CD4-positive, alpha-beta T cell treated with Interleukin-4 for 1 hour (primary cell): ENCODE measurements at places on chromosomes 1 and 21.

DNA sequence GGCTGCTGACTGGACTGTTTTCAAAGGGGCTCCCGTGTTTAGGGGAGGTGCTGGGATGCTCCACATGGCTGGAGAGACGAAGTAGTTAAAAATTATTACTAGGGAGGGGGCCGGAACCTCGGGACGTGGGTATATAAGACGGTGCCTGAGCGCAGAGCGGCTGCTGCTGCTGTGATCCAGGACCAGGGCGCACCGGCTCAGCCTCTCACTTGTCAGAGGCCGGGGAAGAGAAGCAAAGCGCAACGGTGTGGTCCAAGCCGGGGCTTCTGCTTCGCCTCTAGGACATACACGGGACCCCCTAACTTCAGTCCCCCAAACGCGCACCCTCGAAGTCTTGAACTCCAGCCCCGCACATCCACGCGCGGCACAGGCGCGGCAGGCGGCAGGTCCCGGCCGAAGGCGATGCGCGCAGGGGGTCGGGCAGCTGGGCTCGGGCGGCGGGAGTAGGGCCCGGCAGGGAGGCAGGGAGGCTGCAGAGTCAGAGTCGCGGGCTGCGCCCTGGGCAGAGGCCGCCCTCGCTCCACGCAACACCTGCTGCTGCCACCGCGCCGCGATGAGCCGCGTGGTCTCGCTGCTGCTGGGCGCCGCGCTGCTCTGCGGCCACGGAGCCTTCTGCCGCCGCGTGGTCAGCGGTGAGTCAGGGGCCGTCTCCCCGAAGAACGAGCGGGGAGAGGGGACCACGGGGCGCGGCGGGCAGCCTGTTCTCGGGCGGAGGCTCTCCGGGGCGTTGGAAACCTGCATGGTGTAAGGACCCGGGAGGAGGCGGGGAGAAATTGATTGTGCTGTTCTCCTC lies at the start of gene CHODL:
Gene CHODL (plus strand): TSS at position 163 of the 793 bp plus-strand sequence. CDS start 391 bp downstream, at position 554.
- no peak for DNase-seq

- no peak for DNase-seq
Measured at GRCh38 chr1:54309631-54310366, 96.4 kb downstream of the SSBP3 start.

GRCh38 chr1:162182090-162182489 lies 112.6 kb downstream of the NOS1AP start:
- DNase-seq, result no peak

DNA sequence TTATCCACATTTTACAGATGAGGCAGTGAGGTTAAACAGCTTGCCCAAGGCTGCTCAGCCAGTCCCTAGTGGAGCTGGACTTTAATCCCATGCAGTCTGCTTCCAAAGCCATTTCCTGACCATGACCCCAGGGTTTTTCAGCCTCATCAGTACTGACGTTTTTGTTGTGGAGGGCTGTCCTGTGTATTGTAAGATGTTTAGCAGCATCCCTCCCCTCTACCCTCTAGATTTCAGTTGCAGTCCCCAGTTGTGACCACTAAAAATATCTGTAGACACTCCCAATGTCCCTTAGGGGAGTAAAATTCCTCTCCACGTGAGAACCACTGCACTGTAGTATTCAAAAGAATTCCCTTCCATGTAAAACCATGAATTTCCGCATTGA lies 30.2 kb upstream of the C1orf105 start:
- DNase-seq, result no peak

- peak; percentile 15 for DNase-seq
Measured at GRCh38 chr1:193104502-193104906, 710 bp downstream of the GLRX2 start.

GRCh38 chr1:2152954-2153353 lies 41.6 kb downstream of the FAAP20 start:
- no peak for DNase-seq

GRCh38 chr1:84430546-84430945 lies 32.3 kb downstream of the DNASE2B start:
- no peak for DNase-seq

DNA sequence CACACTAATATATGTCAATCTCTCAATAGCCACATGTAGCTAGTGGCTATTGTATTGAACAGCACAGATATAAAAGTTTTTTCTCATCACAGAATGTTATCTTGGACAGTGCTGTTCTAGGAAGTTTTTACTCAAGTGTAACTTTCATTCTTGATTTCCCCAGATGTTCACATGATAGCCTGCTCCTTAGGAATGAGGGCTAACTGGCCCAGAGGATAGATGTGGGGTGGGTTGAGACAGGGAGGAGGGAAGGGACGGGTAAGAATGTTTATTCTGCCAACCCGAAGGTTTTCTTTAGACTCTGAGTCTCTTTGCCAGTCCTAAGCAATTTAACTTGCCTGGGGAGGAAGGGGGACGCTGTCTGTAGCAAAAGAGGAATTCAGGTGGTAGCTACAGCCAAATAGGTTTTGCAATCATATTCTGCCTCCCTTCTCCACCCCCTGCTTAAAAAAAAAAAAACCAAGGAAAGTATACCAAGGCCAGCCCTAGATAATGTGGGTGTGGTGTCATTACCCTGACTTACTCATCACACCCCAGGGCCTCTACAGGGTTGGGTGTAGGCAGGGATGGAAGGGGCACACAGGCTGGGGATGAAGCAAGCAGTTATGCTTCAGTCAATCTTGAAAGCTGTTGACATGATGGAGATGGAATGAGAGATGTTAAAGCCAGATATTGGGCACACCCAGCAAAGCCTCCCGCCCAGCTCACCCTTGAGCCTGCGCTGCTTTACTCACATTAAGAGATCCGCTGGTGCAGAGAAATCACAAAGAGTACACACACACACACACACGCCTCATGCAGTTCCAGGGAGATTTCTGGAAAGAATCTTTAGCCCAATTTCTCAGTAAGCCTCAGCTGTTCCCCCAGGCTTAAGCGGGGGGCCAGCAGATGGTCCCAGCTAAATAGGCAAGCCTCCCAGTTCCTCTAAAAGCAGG lies 59.9 kb downstream of the PLXNA2 start:
- no peak for DNase-seq

DNA sequence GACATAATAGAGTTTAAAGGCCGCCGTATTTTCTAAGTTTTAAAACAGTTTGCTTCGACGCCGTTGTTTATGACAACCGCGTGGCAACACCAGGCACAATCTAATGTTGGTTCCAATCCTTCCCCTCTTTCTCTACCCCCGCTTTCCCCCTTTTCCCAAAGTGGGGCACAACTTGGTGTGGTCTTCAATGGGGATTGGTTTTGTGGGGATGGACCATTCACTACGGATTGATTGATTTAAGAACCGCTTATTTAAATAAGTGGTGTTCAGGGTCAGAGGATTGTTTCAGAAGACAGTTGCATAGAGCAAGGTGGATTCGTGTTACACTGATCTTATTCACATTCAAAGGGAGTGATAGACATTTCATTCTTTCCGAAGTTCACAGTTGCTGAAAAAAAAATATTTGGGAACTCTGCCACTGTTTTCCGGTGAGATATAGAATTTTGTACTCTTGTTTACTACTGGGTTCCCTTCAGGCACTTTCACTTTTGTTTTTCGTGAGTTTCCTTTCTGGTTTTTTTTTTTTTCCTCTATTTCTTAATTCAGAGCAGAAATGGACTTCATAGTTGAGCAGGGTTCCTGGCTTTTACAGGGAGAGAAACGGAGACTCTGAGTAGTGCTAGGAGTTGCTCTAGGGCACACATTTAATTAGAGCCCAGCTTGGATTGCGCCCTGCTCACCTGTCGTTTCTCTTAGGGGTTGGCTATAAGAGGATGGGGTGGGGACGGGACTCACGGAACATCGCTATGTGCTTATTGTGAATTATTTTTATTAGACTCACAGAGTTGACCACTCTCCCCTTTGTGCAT lies 79.6 kb upstream of the AK4 start:
- DNase-seq, result peak; percentile 55

- no peak for DNase-seq
Measured at GRCh38 chr1:12230549-12231275, 882 bp downstream of the VPS13D start.

- no peak for DNase-seq
Measured at GRCh38 chr21:38925923-38926322, 120.2 kb downstream of the ETS2 start.

- no peak for DNase-seq
Measured at GRCh38 chr1:6510493-6510892, 19.0 kb upstream of the PLEKHG5 start.

DNA sequence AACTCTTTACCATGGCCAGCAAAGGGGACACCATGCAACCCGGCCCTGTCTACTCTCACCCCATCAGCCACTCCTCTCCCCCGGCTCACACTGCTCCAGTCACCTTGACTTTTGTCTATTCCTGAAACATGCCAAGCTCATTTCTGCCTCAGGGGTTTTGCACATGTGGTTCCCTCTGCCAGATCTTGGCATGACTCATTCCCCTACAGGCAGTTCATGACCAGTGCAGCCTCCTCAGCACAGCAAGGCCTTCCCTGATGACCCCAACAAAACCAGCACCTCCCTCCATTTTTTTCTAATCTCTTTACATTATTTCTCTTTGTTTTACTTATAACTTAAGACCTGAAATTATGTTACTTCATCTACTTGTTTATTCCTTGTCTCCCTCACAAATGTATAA lies 58.6 kb upstream of the GJB5 start:
- DNase-seq, result no peak

GRCh38 chr1:177710696-177711620 lies 258.9 kb downstream of the SEC16B start:
- DNase-seq, result no peak

DNA sequence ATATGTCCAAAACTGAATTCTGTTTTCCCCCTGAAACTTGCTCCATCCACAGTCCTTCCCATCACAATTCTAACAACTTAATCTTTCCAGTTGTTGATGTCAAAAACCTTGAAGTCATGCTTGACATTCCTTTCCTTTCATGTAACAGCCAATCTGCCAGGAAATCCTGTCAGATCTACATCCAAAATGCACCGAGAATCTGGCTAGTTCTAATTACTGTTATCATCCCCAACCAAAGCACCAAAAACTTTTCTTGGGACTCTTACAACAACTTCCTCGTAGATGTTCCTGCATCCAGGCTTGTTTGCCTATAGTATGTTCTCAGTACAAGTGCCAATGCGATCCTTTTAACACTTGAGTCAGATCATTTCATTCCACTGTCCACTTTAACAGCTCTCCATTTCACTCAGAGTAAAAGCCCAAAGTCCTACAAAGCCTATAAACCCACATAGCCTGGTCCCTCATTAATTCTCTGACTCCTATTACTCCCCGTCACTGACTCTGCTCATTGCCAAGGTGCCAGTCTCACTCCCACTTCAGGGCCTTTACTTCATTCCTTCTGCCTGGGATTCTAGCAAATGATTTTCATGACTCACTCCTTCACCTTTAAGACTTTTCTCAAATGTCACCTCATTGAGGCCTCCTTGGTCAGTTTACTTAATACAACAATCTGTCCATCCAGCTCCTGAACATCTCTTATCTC lies 493.2 kb upstream of the NFIA start:
- DNase-seq, result no peak

DNA sequence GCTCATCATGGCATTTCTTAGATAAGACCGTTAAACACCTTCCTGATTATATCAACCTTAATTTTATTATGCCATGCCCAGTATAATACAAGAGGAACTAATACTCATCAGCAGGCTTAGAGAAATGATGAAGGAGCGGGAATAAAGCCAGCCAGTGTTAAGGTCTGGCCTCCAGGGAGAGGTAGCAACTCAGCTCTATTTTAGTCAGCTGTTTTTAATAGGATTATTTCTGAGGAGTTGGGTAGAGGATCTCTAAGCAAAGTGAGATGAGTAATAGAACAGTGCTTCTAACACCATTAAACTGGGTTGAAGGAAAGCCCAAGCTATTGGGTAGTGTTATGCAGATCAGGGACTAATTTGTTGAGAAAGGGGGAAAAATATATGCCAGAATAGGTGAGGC lies 921.5 kb downstream of the TTLL7 start:
- DNase-seq, result no peak

GRCh38 chr1:67647036-67647798 lies 37.8 kb upstream of the GADD45A start:
- DNase-seq, result no peak

- no peak for DNase-seq
Measured at GRCh38 chr1:46345281-46345680, 4.7 kb downstream of the NSUN4 start.

GRCh38 chr1:211472724-211473123 lies 19.2 kb downstream of the RD3 start:
- no peak for DNase-seq

DNA sequence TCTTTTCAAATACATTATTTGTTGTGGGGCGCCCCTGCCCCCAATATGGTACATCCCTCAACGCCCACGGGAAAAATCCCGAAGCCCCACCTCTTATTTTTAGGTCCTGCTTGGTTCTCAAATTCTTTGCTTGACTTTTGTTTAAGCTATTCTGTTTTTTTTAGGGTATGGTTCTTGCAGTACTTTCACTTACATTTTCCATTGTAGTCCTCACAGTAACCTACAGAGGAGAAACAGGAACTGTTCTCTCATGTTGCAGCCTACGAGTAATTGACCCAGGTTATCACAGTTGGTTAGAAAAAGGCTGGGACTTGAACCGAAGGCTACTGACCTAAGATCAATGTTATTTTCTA lies 697 bp upstream of the C21orf91 start:
- DNase-seq, result no peak

DNA sequence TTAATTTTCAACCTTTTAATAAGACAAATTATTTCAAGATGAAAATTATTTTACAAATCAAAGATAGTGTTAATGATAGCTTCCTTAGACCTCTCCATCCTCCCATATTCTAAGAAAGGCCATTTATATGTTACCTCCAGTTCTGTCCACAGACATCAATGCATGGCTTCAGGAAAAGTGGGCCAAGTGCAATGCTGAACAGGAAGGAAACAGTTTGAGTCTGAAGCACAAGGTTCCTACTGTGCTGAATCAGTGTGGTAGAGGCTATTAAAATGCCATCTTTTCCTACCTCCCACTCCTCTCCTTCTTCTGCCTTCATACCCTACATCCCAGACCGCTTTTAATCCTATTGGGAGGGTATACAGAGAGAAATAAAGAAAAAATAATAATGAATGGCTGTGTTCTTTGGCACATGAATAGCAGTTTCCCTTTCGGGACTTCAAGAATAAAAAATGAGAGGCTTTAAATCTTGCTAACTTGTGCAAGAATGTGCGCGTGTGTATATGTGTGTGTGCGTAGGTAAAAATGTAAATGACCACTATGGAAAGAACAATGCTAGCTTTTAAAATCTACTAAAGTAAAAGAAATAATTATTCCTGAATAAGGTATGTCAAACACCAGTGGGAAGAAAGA lies 62.6 kb upstream of the C1orf105 start:
- no peak for DNase-seq

DNA sequence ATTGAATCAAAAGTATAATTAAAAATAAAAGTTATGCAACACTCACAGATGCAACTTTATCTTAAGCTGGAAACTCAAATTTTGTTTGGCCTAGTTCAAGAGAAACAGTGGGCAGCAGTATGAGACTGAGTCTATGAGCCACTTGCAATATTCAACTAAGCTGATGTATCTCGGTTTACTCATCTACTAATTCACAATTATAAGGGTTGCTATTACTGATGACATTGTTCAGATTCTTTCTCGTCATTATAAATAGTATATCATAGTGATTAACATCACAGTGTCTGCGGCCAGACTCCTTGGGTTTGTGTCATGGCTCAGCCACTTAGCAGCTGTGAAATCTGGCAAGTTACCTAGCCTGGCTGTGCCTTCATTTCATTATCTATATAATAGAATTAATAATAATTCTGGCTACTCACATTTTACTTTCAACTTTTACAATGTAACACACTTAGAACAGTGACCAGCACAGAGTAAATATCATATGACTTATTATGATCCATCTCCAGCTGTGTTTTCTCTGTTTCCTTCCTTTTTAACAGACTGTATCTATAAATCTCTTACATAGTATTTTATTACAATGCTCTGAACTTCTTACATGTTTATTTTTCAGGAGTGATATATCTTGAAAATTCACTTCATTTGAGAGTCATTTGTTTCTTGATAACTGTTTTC lies 194.3 kb upstream of the RGS18 start:
- no peak for DNase-seq

- DNase-seq, result no peak
Measured at GRCh38 chr1:168939110-168939946, 167.2 kb upstream of the ATP1B1 start.
